CD4-positive, alpha-beta T cell treated with Interferon alpha-2 for 1 hour (primary cell): ENCODE measurements at places on chromosomes 11 and 22.

DNA sequence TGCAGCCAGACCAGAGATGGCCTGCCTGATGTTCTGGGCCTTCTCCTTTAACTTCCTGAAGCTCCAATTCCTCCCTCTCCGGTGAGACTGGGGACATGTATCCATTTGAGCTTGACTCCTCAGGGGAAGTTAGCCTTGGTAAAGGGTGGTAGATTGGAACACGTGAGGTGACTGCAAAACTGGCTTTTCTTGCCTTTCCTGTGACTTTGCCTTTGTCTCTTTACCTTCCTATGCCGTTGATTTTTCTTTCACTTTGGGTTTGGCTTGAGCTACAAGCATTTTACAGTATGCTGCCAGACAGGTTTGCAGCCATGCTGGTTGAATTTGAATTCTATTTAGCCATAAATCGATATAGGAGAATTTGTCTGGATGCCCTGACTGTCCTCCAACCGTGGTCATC, 16.8 kb upstream of the GLYATL1 start:
- no peak for DNase-seq

GRCh38 chr22:32622004-32622743, 147.6 kb downstream of the FBXO7 start:
- no peak for DNase-seq

DNA sequence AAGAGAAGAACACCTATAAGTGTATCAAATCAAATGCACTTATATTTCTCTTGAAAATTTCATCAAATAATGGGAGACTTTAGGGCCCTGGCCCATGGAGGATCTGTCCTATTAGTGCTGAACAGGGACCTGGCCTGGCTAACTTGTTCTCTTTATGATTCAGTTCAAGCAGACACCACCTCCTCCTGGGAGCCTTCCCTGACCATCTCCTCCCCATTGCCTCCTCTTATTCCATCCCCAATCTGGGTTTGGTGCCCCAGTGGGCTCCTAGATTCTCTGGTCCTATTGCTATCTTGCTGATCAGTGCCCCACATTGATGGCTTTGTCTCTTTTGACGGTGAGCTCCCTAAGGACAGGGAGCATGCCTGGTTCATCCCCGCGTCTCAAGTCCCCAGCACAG, 60.1 kb downstream of the MICAL2 start:
- DNase-seq, result no peak

DNA sequence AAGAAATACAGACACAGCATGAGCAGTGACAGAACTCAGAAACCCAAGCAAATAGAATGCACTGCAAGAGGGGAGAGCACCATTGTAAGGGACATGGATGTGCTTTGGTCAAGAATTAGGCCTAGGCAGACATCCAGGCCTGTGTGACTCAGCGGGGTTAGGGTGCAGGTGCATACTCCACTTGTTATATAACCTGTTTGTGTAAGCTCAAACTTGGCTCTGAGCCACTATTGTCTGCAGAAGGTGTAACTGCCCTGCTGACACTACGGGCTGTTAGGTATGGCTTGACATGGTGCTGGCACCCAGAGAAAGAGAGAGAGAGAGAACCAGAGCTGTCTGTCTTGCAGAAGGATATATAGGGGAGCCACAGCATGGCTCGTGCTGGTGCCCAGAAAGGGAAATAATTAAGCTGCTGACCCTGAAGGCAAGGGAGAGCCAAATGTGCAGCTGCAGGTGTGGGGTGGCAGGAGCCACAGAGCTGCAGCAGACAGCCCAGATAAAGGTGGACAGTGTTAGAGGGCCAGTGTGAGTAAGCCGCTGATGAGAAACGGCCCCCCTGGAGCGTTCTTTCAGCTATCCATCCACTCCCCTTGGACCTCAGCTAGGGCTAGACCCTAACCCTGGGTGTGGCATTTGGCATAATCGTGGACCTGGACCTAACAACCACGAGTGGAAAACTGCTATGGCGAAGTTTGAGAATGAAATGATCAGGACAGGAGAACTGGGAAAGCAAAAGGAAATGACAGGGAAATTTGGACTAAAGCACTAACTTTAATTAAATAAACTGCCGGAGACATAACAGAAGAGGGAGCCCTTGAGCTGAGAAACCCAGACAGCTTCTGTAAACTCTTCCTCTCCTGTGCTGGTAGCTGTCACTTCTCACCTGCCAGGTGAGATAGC, 253.0 kb upstream of the CCDC179 start:
- no peak for DNase-seq

GRCh38 chr22:35894464-35894878, 134.2 kb downstream of the RBFOX2 start:
- DNase-seq, result peak; percentile 4

DNA sequence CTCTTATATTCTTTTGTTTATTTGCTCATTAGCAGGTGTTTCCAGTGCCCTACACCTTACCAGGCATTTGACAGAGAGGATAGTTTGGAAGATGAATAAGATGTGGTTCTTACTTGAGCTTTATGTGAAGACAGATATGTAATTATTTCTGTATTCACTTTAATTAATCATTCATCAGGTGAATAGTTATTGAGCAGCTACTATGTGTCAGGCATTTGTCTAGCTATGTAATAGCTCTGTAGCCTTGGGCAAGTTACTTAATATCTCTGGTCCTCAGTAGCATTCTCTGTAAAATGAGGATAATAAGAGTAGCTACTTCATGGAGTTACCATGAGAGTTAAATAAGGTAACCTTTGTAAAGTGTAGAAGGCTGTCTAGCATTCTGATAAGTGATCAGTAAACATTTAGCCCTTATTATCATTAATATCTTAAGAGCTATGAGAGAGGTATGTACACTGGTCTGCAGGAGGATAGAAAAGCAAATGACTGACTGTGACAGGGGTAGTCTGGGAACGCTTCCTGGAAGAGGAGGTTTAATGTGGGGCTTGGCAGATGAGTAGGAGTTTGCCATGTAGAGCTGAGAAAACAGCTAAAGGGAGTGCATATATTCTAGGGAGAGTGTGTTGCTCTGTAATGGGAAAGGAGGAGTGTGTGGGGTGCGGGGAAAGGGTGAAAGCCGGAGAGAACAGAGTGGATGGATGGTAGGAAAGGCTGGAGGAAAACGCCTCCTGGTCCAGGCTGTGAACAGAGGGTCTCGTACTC, 56.1 kb downstream of the MICAL2 start:
- no peak for DNase-seq

DNA sequence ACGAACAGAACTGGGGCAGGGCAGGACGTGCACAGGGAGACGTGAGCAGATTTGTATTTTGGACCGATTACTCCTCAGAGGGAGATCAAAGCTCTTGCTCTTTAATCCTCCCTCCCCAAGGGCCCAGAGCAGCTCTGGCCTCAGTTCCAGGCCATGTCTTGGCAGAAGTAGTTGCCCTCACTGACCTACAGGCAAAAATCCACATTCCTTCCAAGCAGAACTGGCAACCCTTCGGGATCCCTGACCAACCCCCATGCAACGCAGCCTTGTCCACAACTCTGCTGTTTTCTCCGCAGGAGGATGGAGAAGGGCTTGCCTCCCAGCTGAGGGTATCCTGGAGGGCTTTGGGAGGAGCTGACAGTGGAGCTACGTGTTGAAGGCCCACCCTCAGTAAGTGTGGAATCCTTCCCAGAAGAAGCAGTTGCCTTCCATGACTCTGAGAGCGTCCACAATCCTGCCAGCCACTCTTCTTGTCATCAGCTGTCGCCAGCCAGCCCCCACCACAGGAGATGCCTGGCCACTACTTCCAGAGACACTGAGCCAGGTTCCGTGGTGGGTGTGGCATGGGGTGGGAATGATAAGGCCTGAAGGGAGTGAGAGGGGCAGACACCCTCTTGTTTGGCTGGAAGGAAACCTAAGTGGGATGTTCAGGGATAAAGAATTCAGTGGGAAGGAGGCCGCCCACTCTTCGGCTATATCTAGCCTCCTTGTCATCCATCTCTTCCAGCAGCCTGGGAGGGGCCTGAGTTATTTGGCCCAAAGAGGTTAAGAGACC, 68.1 kb downstream of the PDE2A start:
- DNase-seq, result no peak

GRCh38 chr11:32317643-32318042, 117.7 kb downstream of the WT1 start:
- DNase-seq, result no peak

DNA sequence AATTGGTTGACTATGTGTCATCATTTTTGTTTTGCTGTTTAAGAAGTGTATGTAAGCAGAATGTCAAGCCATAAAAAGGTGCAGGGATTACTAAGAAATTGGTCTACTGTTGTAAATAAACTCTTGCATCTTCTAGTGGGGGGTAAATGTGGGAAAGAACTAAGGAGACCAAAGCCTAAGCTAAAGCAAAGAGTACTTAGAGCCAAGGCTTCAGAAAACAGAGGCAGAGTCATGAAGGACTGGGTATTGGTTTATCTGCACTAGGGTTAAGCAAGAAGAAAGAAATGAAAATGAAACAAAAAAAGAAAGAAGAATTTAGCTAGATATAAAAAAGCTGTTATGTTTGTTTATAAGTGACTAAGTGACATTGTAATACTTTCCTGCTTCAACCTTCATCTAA, 628.1 kb downstream of the METTL15 start:
- no peak for DNase-seq

- DNase-seq, result peak; percentile 10
Observed at GRCh38 chr11:82899186-82899820, 927 bp downstream of the PRCP start.

DNA sequence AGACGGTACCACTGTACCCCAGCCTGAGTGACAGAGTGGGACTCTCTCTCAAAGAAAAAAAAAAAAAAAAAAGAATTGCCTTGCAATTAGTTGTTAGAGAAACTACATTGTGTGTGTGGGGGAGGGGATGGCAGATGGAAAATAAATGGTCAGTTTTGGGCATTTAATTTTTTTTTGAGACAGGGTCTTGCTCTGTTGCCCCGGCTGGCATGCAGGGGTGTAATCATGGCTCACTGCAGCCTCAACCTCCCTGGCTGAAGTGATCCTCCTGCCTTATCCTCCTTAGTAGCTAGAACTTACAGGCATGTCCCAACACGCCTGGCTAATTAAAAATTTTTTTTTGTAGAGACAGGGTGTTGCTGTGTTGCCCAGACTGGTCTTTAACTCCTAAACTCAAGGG, 36.4 kb downstream of the WEE1 start:
- DNase-seq, result no peak

- no peak for DNase-seq
Observed at GRCh38 chr11:82577246-82577645, 156.4 kb downstream of the FAM181B start.

GRCh38 chr11:67670316-67671210, 3.9 kb downstream of the ALDH3B2 start:
- DNase-seq, result no peak

GRCh38 chr11:66868726-66869566, 12.1 kb downstream of the LRFN4 start:
- peak; percentile 81 for DNase-seq

GRCh38 chr11:7524462-7525235, 10.8 kb downstream of the PPFIBP2 start:
- no peak for DNase-seq

DNA sequence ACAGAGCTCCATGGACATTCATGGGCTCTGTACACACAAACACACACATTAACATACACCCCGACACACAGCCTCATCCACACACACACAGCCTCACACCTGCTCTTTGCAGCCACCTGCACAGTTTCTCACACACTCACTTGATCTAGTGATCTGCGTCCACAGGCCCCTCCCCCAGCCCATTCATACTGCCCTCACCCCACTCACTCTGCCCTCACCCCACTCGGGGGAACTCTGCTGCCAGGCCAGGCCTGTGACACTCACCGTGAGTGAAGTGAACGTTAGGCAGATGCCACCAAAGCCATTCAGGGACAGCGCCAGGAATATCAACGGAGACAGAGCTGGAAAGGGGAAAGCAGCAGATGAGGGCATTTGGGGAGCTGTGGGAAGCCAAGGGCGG, 15.0 kb downstream of the SLC43A1 start:
- DNase-seq, result no peak

DNA sequence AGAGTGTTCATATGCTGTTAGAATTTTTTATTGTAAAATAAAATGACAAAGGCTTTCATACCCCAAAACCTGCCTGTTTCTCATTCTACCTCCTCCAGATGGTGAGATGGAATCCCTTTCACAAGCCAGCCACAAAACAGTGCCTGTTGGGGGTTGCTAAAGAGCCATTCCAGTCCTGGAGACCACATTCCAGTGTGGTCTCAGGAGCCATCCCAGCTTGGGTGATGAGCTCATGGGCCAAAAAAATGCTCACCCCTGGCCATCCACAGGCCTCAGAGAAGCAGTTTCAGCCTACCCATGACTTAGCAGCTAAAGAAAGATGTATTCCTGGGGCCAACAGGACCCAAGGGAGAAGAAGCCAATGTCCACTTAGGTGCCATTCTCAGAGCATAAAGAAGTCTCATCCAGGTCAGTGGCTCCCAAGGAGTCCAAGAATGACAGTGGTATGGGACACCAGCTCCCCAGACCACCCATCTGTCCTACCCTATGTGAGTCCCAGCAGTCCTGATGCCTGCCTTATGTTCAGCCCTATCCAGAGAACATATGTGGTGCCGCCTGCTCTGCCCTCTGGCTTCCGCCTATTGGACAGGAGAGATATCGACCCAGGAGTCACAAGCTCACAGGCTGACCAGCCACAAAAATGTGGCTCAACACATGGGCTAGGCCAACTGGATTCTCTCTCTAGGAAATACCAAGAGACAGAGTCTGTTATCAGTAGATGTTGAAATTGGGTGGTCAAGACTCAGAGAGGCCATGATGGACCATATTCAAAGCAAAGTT, 26.4 kb downstream of the C11orf91 start:
- no peak for DNase-seq

GRCh38 chr11:65900125-65900898, at the start of gene FOSL1:
TSS of gene FOSL1 (minus strand) at chr11:65900388. CDS start at chr11:65900339, 49 bp downstream.
- DNase-seq, result peak; percentile 97

DNA sequence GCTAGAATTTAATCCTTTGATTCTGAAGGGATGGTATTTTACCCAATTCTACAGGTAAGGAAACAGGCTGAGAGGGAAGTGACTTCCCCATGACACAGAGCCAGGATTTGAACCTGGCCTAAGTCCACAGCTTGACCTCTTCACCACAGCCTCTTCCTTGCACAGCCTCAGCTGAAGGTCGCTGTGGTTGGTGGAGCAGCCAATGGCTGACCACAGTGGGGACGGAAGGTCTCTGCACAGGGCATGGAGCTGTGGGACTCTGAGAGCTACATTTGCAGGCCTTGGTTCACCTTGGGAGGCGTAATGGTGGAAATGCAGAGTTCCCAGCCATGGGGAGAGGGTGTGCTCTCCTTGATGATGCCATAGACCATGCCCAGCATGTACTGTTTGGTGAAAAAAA, 295.0 kb downstream of the DDX10 start:
- DNase-seq, result no peak

- no peak for DNase-seq
Observed at GRCh38 chr11:70164705-70165104, 38.4 kb upstream of the FADD start.

DNA sequence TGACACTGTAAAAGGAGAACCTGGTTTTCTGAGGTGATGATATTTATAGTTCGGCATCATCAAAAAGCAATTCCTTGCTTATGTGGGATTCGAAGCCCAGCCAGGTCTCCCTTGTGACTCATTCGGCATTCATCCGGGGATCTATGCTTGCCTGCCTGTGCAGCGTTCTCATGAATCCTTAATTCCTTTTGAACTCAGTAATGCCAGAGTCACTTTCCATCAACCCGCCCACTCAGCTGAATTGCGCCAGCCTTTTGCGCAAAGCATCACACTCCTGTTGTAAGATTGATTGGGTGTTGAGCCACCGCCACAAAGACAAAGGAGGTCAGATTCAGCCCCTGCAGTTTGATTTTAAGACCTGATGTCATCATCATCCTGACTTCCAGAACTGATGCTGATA, 128.6 kb downstream of the SLC17A6 start:
- no peak for DNase-seq
